ENCODE measurements at places on chromosomes 4 and X.

DNA sequence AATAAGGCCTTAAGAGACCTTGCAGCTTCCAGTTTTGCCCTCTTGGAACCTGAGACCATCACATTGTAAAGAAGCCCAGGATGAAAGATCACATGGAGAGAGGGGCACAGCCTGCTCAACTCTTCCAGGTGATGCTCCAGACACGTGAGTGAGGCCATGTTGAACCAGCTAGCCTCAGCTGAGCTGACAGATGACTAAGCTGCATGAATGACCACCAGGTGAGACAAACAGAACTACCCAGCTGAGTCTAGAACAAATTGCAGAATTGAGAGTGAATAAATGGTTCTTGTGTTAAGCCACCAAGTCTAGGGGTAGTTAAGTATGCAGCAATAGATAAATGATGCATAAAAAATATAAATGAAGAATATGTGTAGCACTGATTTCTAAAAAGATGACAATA is 16.8 kb upstream of the GPR82 start:
- DNase-seq, result no peak

DNA sequence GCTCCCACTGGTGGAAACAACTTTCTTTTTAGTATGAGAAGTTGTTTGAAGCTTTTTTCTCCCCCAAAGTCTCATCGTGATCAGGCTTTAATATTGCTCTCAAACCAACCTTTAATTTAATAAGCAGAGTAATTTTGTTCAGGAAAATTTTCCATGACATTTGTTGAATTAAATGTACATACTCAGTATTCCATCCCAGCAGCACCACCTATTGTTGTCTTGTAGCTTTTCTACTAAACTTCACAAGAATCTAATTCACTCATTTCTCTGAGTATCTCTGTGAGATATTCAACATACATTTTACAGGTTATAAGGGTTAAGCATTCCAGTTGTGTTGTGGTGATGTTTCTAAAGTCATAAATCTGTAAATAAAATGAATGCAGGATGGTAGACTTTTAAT is 218.3 kb upstream of the HAND2 start:
- no peak for DNase-seq

- DNase-seq, result no peak
Measured at GRCh38 chr4:52982946-52983340, 120.8 kb downstream of the RASL11B start.

GRCh38 chr4:70613306-70614183 is 15.0 kb upstream of the ENAM start:
- DNase-seq, result no peak

DNA sequence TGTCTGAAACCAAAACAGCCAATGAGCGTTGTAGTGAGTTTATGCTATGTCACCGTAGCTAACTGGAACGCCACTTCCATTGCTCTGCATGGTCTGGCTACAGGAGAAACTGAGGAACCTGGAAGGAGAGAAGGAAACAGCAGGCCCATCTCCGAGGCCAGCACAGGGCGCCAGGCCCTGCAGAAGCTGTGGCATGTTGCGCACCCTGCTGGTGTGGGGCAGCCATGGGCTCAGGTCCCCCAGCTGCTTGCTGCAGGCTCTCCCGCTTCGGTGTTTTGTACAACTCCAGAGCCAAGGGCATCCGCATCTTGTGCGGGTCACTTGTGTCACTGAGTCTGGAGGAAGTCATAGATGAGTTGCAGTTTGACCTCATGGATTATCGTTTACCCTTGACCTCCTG is 89.2 kb downstream of the AFAP1 start:
- DNase-seq, result no peak

DNA sequence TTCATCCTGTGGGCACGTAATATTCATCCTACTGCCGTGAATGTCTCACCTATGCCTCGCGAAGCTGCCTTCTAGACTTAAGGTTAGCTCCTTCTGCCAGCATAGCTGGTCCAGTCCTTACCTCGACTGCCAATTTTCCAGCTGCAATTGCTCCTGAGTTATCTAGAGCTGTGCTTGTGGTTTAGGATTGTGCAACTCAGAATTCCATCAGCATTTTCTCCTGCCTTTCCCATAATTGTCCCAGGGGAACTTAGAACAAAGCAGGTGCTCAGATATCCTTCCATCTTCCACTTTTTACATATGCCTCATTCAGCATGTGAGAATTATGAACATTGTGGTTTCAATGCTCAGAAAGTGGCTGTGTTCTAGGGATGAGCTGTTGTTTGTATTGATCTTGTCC is 131.4 kb upstream of the ADGRL3 start:
- no peak for DNase-seq

GRCh38 chr4:17447675-17448298 is 64.1 kb downstream of the QDPR start:
- DNase-seq, result peak; percentile 29

DNA sequence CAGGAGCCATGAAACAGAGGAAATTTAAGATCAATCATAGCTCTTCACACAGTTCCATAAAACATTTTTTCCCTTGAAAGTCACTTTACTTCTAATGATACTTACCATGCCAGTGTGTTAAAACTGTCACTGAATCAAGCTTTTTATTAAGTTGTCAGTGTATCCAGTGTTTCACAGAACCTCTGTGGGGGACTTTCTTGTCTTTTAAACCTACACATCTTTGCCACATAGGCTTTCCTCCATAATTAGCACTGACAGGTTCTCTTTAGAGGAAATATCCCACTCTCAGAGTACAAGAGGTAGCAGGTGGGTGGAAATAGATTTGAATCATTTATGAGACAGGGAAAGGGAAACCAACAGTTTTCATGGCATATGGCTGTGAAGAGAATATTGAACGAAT is 25.8 kb upstream of the DYNLT3 start:
- DNase-seq, result no peak

GRCh38 chr4:10023806-10024205 is 2.5 kb upstream of the SLC2A9 start:
- DNase-seq, result no peak

GRCh38 chr4:186621959-186622553 is 66.7 kb upstream of the MTNR1A start:
- no peak for DNase-seq

DNA sequence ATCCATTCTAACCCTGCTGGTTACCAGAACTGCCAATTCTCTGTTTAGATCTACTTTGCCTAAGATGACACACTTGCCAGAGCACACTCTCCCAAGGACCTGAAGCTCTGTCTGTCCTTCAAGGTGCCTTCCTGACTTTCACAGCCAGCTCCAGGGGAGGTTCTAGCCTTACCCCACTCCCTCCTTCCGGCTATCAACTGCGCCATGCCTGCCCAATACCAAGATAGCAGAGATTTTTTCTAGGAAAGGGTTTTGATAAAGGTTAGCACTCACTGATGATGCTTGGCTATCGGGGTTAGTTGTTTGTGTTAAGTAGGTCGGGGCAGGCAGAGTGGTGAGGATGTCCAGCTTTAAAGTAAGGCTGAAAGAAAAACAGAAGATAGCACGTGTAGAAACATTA is 14.3 kb downstream of the ALPK1 start:
- no peak for DNase-seq

- no peak for DNase-seq
Measured at GRCh38 chr4:80840396-80840795, 190.1 kb upstream of the BMP3 start.

- no peak for DNase-seq
Measured at GRCh38 chr4:35166466-35166865, 1077.8 kb downstream of the ARAP2 start.

GRCh38 chr4:85701861-85702321 is 226.9 kb downstream of the ARHGAP24 start:
- DNase-seq, result no peak

- peak; percentile 13 for DNase-seq
Measured at GRCh38 chrX:47361538-47362511, 8.6 kb upstream of the ZNF157 start.

DNA sequence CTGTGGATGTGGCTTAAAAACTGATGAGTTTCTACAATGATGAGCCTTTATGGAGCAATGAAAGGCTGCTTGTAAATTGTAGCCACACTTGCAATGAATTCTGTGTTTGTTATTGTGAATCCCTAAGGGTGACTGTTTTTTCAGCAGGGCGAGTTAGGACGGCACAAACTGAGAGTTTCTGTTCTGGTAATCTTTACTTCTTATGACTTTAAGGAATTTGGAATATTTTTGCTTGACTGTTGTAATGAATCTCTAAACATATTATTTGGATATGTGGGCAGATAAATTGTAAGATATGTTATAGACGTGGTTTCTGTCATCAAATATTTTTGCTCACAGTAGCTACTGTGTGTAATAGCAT is 22.2 kb downstream of the RBPJ start:
- DNase-seq, result no peak

DNA sequence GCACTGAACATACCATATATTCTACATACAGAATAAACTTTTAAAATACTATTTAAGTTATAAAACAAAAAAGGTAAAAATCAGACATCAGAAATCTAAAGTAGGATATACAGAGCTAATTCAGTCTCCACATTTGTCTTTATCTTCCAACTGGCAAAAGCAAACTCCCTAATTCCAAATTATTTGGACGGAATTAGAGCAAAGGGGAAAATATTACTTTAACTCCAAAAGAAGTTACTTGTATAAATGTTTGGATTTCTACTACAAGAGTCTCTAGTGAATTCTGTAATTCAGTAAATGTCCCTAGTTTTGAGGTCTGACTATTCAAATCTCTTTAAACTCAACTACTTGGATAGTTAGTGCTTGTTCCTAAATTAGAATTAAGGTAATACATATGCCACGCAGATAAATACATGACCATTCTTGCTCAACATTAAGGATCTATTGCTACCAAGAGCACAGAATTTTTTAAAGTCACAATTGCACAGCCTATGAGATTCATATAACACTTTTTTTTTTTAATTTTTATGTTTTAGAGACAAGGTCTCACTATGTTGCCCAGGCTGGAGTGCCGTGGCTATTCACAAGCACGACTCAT is 7.3 kb downstream of the ZNF280C start:
- DNase-seq, result no peak

DNA sequence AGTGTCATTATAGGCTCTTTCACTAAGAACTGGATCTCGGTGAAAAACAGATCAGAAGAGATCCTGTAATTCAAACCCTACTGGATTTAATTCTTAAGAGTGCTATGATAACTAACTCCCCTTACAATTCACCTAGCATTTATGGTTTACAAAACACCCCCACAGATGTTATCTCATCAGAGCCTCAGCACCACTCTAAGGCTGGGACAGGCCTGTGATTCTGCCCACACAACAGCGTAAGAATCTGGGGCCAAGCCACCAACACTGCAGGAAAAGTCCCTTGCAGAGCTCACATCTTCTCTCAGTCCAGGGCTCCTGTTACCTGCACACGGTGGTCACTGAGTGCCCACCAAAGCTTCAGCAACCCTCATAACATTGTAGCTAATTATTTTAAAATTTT is 8.9 kb downstream of the MFAP3L start:
- DNase-seq, result no peak

- no peak for DNase-seq
Measured at GRCh38 chrX:115952417-115953092, 218.0 kb upstream of the AGTR2 start.

GRCh38 chr4:47704693-47705325 is 133.1 kb downstream of the CORIN start:
- peak; percentile 10 for DNase-seq

DNA sequence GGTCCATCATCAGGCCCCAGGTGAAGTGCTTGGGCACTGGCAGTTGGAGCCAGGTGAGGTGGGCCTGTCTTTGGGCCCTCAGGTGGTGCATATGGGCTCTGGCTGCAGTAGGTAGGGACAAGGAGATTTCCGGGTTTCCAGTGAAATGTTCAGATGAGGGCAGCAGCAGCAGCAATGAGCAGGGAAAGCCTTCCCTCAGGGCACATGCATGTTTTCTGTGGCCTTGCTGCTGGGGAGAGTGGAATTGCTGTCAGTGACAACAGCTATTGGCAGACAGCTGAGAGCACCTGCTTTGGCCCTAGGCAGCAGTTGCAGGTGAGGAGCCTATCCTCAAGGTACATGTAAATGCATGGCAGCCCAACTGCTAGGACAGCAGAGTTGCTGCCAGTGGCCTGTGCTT is 58.9 kb upstream of the QRFPR start:
- no peak for DNase-seq

DNA sequence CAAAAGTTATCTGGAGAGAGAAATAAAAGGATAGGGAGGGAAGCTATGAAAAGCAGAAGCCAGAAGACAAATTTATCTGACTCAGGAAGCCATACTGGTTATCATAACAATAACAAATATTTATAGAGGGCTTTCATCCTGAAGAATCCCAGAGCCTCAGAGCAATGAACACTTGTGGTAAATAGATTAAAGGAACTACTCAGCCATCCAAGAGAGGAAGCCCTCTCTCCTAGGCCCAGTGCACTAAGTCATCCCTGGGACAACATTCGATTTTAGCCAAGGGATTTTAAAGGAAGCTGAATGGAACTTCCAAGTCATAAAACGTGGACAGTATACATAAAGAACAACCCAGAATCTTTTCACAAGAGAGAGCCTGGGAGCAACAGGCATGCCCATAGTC is 76.9 kb downstream of the COL4A6 start:
- DNase-seq, result no peak

DNA sequence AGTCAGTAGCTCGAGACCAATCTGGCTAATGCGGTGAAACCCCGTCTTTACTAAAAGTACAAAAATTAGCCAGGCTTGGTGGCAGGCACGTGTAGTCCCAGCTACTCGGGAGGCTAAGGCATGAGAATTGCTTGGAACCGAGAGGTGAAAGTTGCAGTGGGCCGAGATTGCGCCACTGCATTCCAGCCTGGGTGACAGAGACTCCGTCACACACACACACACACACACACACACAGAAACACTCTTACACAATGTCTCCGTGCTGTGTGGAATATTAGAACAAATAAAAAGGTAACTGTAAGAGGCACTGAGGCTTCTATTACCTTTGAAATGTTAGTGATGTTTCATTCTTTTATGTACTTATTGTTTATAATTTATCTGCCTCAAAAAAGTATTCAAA is 326.6 kb downstream of the GPAT3 start:
- DNase-seq, result no peak

DNA sequence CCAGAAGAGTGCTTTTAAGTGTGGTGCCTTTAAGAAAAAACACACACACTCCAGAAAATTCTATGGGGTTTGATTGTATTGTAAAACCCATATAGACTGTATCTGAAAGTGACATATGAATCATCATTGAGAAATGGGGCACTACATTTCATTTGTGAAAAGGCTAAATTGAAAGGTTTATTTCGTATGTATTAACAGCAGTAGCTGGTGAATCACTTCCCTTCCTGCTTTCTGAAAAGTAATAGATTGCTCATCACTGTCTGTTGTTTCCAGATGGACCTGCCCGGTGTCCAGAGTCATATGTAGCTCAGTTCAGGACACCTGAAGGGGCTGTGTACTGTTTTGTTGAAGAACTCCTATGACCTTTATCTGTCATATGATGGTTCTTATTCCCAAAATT is 28.1 kb upstream of the HPRT1 start:
- peak; percentile 2 for DNase-seq

GRCh38 chr4:81021142-81021944 is 9.2 kb upstream of the BMP3 start:
- DNase-seq, result no peak

- DNase-seq, result no peak
Measured at GRCh38 chrX:1012678-1013300, 199.7 kb downstream of the CRLF2 start.

GRCh38 chrX:3280706-3281105 is 65.7 kb downstream of the MXRA5 start:
- DNase-seq, result no peak
